ENCODE measurements at places on chromosomes 11 and 22.

DNA sequence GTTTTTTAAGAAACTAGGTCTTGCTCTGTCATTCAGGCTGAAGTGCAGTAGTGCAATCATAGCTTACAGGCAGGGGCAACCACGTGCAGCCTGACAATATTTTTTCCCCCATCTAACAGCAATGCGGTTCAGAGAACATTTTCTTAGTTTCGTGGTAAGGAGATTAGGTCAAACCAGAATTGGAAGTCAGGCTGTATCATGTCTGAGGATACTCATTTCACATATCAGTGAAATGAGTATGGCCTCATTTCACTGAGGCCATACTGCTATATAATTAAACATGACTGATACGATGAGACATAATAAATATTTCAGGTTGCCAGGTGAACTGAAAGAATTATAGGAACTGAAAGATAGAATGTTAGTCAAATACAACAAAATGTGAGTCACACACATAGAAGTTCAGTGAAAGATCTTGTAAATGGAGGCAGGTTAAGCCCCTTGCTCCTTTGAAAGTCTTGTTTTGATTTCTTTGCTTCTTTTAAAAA is 32.5 kb upstream of the IZUMO1R start:
- DNase-seq: no peak

- no peak for DNase-seq
Observed at GRCh38 chr22:47369431-47370015, 607.1 kb downstream of the TBC1D22A start.

DNA sequence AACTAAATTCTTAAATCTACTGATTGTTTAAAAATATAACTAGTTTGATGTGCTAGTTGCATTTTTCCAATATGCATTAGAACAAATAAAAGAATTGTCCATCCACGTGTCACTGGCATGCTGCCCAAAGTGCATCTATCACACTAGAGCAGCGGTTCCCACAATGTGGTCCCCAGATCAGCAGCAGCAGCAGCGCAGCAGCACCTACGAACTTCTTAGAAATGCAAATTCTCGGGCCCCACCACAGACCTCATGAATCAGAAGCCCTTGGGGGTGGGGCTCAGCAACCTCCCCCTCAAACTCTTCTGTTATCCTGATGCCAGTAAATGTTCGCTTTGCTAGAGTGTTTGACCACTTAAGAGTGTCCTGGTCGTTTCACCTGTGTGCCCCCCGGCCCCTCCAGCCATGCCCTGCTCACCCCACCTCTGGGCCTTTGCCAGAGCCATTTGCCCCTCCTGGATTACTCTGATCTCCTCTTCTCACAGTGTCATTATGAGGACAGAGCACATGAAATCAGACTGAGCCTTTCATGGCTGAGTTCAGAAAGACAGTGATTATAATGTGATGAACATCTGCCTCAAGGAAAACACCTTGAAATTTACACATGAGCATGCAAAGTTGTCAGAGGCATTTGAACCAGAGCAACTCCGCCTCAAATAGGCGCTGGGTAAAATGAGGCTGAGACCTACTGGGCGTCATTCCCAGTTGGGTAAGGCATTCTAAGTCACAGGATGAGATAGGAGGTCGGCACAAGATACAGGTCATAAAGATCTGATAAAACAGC is 12.6 kb upstream of the VSIG10L2 start:
- DNase-seq: no peak

GRCh38 chr11:2300290-2300935 is 1.3 kb downstream of the C11orf21 start:
- DNase-seq: no peak

DNA sequence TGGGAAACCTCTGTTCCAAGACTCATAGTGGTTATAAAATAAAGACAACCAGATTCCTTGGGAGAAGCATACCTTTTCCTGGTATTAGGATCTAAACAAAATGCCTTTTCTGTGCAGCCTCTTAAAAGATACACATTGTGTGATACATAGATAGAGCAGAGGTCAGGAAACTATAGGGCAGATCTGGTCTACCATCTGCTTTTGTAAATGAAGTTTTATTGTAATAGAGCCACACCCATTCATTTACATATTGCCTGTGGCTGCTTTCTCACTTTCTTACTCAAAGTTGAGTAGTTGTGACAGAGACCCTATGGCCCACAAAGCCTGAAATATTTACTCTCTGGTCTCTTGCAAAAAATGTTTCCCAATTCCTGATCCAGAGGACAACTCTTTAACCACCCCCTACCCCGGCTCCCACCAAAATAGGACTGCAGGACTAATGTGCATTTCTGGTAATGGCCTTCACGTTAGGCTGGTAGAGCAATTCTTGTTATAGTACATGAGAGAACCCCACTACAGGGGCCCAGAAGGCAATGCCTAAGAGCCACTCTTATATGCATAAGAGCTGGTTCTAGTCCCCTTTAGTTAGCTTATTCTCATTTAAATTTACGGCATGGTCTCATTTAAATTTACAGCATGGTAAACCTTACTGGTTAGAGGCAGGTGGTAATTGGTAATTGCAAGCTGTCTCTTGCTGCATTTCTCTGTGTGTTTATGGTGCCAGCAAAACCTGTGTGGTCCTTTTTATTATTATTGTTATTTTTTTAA is 76.8 kb upstream of the YWHAH start:
- DNase-seq: no peak

DNA sequence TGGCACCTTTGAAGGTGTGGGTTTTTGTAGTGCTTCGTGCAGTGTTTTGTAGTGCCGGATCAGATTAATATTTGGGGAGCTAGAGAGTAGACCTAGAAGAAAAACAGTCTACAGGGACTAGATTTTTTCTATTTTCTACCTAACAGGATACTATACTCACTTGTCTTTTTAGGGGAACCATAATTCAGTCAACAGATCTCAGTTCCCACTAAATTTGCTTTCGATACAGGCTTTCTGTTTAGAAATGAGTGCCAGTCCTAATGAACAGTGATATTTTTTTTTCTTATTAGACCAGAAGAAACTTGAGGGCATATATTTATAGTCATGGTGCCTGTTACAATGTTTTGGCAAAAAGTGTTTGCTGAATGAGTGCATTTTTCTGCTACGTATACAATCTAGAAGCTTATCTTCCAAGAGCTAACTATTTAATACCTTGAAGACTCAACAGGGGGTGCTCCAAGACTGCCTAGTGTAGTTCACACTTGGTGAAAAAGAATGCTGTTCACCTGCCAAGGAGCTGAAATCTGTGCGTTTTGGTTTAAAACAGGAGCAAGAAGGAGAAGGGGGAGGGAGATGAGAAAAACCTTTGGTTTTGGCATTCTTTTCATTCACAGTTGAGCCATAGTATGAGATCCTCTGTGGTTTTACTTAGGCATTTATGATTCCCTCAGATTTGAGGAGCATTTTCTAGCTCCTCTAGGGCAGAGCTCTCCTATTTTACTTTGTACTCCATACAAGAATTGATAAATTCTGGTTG is 44.9 kb upstream of the VSTM5 start:
- DNase-seq: peak; percentile 56

GRCh38 chr11:41533761-41534160 is 74.3 kb upstream of the LRRC4C start:
- DNase-seq: no peak

GRCh38 chr11:108403052-108403451 is 64.3 kb downstream of the C11orf65 start:
- DNase-seq: no peak

DNA sequence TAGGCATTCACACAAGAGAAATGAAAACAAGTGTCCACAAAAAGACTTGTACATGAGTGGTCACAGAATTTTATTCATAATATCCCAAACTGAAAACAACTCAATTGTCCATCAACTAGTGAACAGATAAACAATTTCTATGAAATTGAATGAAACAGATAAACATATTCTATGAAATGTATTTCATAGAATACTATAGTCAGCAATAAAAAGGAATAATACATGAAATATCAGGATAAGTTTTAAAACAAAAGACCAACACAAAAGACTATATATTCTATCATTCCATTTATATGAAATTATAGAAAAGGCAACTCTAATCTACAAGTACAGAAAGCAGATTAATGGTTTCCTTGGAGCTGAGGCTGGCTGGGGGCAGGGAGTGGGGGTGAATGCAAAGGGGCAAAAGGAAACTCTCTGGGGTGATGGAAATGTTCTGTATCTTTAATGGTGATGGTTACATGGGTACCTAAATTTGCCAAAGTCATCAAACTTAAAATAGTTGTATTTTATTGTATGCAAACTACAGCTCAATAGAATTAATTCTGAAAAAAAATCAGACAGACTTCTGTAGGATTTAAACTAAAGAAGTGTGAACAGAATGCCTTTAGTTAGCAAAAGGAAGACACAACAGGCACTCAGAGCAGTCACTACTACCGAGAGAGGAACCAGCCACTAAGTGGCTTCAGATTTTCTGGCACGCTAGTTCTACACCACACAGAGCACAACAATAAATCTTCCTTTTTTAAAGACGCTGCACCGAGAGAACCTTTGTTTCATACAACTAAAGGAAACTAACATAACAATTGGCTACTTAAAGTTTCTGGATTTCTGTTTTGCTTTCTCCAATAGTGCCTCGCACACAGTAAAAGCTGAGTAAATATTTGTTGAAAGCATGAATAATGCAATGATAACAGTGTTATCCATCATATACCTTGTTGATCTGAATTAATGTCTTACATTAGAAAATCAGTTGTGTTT is 15.4 kb downstream of the CCDC34 start:
- peak; percentile 4 for DNase-seq

- no peak for DNase-seq
Observed at GRCh38 chr11:19703211-19703610, 9.4 kb upstream of the NAV2 start.

GRCh38 chr11:68855205-68855981 is 13.7 kb upstream of the CPT1A start:
- peak; percentile 93 for DNase-seq

GRCh38 chr22:44344407-44344806 is 31.7 kb upstream of the SHISAL1 start:
- no peak for DNase-seq

DNA sequence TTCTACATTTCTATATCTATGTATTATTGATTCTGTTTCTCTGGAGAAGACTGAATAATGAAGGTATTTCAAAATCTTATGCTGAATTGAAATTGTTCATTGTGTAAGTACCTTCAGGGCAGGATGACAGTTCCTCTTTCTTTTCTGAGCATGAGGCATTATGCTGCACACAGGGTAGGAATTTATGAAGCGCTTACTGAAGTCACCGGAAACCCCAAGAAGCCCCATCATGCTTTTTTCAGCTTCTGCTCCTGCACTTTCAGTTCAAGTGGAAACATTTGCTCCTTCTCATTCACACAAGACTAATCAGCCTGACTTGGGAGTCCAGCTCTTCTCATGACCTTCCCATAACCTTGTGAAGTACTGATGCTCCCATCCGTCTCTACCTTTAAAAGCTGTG is 314.7 kb upstream of the SORL1-AS1 start:
- no peak for DNase-seq

DNA sequence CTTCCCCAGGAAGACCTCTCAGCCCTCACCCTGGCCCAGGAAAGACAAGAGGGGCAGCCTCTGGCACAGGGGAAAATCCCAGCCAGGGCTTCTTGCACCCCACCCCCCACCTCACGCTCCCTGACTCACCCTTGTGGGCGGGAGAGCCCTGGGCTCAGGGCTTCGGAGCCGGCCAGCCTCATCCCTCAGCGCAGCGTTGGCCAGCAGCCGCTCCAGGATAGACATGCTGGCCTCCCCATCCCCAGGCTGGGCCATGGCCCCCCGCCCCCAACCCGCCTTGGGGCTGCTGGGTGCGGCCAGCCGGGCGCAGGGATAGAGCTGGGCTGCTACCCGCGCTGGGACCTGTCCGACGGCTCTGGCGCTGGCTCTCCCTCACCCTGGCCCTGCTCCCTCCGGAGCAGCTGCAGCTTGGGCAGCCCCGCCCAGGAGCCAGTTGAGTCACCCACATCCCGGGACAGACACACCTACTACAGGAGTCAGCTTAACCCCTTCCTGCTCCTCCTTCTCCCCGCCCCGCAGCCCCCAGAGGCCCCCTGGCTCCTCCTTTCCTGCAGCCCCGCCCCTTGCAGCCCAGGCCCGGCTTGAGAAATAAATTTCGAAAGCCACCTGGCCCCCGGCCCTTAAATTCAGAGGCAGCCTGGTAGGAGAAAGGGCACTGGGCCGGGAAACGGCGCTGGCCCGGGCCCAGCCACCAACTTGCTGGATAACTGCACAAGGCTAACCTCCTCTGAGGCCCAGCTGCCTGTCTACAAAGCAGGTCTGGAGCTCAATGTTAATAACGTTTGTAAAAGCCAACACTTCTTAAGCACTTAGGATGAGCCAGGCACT is 13.4 kb downstream of the TNKS1BP1 start:
- DNase-seq: peak; percentile 96

GRCh38 chr11:78651136-78651775 is 76.6 kb upstream of the NARS2 start:
- DNase-seq: no peak

GRCh38 chr11:22192289-22192641 is 620 bp upstream of the ANO5 start:
- no peak for DNase-seq

DNA sequence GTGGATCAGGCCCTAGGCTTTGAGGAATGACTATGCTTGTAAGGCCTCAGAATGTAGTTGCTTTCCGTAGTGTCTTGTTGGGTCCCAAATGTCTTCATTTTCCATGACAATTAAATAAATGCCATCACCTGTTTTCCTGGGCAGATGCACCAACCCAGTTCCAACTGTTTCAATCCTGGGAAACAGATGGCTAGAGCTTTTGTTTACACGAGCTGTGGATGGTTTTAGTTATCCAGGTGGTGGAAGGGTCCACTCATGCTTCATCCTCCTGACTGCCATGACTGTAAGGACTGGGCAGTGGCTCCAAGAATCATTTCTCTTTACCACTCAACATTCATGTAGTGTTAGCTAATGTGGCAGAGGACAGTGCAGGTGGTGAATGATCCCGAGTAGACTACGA is 8.6 kb downstream of the RCN1 start:
- DNase-seq: no peak

- no peak for DNase-seq
Observed at GRCh38 chr11:27777033-27777432, 76.8 kb upstream of the BDNF start.

DNA sequence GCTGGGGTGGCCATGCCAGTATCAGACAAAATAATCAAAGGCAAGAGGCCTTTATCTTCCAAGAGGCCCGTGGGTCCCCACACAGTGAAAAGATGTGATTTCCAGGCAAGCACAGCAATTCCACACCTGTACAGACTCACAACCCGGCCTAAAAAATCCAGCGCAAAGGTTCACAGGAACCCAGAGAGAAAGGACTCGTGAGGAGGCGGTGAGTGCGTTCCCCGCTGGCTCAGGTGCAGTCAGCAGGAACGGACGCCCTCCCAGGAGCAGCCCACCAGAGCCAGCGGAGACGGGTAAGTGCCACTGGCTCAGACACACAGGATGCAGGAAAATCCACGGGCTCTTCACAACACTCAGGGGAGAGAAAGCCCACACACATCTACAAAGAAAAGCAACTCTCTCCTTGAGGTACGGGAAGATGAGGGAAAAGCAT is 4.4 kb downstream of the TOLLIP start:
- DNase-seq: no peak

All from dermis blood vessel endothelial cell (primary cell).